ENCODE measurements at places on chromosomes 16 and 17.
A peak's percentile ranks its signal among the peaks of the same experiment; 100 is the strongest.

DNA sequence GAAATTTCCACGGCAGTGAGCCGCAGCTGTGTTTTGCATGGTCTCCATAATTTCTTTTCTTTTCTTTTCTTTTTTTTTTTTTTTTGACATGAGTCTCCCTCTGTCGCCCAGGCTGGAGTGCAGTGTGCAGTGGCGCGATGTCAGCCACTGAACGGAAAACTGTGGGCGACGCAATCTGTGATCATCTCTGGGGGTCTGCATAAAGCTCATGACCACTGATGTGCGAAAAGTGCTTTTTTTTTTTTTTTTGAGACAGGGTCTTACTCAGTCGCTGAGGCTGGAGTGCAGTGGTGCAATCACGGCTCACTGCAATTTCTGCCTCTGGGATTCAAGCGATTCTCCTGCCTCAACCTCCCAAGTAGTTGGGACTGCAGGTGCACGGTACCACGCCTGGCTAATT is 117.6 kb downstream of the ABCC6 start:
- DNase-seq, result no peak

- DNase-seq, result no peak
Measured at GRCh38 chr17:63722403-63722802, 19.2 kb downstream of the STRADA start.

DNA sequence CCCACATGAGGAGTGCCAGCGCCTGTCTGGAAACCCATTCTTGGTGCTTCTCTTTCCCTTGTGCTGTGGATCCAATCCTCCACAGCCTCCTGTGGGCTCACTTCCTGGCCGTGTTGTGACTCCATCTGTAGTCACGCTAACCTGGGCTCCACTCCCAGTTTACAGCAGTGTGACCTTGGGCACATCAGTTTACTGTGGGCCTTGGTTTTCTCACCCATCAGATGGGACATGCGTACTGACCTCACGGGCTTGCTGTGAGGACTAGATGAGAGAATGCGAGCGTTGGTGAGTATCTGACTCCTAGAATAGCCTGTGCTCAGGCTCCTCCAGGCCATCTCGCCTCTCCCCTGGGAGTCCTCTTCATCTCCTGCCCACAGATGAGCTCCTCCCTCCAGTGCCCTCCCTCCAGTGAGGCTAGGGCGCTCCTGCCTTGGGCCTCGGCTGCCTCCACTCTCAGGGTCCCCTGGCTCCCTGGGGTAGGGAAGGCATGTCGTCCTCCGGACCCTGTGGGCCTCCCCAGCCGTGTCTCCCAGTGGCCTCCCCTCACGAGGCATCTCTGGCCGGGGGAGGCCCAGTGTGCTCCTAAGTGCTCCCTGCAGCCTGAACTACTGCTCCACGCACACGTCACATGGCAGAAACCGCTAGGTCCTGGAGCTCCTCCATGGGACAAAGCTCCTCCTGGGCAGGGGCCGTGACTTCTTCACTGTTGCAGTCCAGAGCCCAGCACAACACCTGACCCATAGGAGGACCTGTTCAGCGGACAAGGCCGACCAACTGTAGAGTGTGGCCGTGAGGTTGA is 5.2 kb upstream of the FOXJ1 start:
- peak; percentile 46 for DNase-seq

GRCh38 chr17:12342609-12343435 is 322.1 kb downstream of the MAP2K4 start:
- peak; percentile 74 for DNase-seq
